ENCODE measurements at places on chromosomes 7 and 10.

- DNase-seq = no peak
These were observed 77.5 kb downstream of the HGF start for GRCh38 chr7:81692146-81692905.

DNA sequence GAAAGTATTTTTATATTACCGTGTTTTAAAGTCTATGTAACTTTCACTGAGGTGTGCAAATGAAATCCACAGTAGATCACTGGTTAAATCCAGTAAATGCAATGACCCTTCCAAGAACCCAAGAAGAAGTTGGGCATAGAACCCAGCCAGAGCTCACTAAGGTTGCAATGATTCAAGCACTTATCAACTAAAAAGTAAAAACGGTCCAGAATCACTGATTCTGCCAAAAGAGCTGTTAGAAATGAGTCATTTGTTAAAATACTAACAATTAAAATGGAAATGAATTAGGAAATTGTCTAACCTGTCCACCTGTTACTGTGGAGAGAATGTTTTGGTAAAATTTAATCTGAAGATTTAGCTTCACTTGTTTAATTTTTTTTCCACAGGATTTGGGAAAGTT lies 74.4 kb downstream of the ANK3 start:
- no peak for DNase-seq

- no peak for DNase-seq
These were observed 233.5 kb downstream of the FOXP2 start for GRCh38 chr7:114648117-114648516.

DNA sequence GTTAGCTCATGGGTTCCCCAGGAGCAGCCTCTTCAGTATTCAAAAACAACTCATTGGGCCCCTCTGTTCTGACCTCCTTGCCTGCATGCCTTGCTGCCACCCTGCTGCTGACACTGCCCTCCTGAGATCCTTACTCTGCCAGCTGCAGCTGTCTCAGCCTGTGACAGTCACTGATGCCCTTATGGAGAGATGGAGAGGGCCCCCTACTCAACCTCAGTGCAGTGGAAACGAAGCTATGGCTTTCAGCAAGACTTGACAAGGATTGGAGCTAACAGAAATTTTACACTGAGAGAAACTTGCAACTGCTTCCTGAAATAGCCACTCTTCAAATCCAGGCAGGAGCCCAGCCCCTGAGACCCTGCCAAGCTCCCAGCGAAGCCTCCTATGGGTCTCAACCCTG lies 678.3 kb upstream of the C7orf33 start:
- DNase-seq = no peak

DNA sequence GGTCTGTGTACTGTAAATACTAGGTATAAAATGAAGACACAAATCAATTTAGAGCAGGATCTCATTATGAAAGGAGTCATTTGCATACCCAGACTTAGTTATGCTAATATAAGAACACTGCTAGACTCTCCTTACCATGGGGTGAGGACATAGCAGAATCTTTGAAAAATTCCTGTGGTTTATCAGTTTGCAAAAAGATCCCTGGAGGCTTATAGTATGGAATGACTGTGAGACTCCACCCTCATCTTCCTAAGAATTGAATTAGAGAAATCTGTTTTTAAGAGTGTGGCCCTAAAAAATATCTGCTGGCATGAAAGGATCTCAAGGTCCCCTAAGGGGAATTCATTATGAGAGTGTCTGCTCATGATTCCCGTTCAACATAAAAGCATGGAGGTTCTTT lies 63.2 kb downstream of the WNT2 start:
- no peak for DNase-seq

GRCh38 chr7:51016546-51016945 lies 233.8 kb upstream of the GRB10 start:
- no peak for DNase-seq

- no peak for DNase-seq
These were observed 71.9 kb downstream of the ELFN1 start for GRCh38 chr7:1741751-1742554.

- DNase-seq = no peak
These were observed 337.2 kb downstream of the C7orf25 start for GRCh38 chr7:42574685-42575084.

GRCh38 chr7:78873117-78873516 lies 580.4 kb downstream of the MAGI2 start:
- DNase-seq = no peak

DNA sequence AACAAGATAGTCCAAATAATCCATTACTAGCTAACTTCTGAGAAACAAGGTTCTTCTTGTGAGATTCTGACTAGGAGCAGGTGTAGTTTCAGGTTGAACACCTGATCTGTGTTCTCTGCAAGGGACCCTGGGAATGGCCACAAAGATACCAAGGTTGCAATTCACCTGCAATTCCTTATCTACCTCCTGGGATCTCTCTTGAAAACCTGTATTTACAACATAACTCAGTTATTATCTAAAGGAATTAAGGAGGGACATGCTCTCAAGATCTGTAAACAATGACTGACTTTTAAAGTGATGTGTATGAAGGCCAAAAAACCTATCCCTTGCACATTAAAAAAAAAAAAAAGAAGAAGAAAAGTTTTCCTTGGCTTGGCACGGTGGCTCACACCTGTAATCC lies 54.8 kb downstream of the ABLIM1 start:
- DNase-seq = no peak

GRCh38 chr10:29648114-29648982 lies 13.6 kb upstream of the SVIL start:
- DNase-seq = peak; percentile 66

- DNase-seq = no peak
These were observed 161.1 kb upstream of the LYZL1 start for GRCh38 chr10:29127731-29128130.

DNA sequence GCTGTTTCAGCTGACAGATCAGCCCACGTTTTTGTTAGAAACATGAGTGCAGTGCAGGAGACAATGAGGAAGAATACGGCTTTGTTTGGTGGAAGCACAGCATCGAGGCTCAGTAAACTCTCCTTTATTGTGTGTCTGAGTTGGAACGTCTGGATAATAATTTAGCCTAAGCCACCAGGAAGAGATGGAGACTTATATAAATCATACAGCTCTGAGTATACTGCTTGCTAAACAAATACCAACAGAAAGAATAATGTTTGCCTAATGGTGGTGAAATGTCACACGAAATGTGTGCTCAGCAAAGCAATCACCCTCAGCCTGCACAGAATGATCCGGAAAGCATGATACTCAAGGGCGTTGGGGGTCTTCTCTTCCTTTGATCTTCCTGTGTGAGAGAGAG lies 664.1 kb upstream of the ADARB2 start:
- no peak for DNase-seq

DNA sequence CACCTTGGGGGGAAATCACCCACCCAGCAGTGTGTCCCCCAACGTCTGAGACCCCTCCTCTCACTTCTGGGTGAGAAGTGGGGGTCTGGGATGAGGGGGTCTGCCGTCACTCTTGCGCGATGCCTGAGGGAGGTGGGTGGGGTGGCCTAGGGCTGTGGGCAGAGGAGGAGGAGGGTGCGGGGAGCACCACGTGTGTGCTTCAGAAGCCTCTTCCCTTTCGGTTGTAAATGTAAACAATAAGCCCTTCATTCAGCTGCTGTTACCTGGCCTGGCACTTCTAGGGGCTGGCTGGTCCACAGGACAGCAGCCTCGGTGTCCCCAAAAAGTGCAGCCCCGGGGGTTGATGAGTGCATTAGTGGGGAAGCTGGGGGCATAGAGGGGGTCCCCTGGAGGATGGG lies 1.3 kb downstream of the CLIP2 start:
- DNase-seq = no peak

DNA sequence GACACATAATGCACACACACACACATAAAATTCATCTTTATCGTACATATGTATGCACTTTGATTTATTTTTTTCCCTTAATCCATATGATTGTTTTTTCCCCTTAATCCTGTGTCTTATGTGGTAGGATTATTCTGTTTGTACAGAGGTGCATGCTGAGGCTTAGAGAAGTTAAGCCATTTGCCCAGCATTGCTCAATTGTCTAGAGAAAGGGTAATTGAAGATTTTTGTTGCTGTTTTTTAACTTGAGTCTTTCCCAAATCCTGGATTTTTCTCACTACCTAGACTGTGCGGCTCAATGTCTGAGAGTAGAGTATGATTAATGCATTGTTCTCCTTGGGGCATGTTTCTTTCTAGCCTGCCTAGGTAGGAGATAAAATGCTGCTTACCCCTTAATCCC lies 35.0 kb downstream of the WBP1L start:
- no peak for DNase-seq

DNA sequence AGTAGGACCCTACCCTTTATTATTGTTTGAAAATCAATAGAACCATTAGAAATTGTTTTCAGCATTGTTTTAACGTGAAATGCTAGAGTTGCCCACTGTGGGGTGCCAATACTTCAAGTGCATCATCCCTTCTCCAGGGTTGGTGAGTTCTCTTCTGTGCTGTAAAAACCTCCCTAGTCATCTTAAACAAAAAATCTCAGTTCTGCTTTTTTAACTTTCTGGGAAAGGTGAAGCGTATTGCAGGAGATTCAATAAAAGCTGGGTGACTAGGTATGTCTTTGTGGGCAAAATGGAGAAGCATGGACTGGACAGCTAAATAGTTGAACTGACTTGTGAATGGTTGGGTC lies 699.1 kb downstream of the SUGCT start:
- no peak for DNase-seq

- no peak for DNase-seq
These were observed 161.1 kb upstream of the ZMIZ1 start for GRCh38 chr10:78907551-78908211.

DNA sequence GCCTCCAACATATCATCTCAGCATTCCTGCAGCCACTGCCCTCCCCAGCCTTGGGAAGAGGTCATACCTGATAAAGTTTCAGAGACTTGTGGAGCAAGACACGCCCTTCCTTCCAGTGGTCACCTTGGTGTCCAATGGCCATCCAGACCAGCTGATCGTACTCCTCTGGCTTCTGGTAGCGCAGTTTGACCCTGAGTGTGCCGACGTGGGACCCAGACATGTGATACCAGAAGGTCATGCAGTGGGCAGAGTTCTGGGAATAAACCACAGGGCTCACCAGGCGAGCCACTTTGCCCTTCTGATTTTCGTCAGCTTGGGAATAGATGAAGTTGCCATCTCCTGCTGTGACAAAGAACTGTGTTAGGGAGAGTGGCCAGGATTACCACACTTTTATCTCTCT lies 148.3 kb downstream of the NRP1 start:
- DNase-seq = no peak

GRCh38 chr10:132100091-132100481 lies 34.3 kb downstream of the JAKMIP3 start:
- DNase-seq = no peak

DNA sequence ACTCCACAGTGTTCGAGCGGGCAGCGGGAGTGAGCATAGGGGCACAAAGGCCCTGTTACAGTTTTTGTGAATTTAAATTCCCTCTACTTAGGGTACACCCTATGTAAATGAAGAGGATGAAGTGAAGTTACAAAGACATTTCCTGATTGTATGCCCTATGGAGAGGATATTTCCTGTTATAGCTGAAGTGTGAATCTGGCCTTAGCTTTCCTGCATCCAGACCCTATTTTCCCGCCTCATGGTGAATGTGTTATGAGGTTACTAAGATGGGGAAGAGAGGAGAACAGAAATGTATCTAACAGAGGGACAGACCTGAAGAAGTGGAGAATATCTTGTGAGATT lies 37.8 kb upstream of the COMMD3 start:
- no peak for DNase-seq

- DNase-seq = no peak
These were observed 40.1 kb downstream of the LRGUK start for GRCh38 chr7:134167250-134167649.

DNA sequence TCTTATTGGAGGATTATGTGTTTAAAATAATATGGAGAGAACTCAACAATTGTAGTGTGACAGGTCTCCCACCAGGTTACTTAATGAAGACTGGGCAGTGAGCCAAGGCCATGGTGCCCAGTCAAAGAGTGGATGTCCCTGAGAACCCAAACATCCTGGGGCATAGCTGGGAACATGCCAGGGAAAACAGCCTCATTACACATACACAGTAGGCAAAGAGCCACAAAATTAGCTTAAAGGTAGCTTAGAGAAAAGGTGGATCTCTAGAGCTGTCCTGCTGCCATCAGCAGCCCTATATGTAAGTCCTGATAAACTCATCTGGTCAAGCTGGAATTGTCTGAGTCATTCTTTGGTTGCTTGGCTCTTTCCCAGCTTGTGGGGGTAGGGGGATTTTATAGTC lies 287.8 kb downstream of the PHF14 start:
- no peak for DNase-seq

DNA sequence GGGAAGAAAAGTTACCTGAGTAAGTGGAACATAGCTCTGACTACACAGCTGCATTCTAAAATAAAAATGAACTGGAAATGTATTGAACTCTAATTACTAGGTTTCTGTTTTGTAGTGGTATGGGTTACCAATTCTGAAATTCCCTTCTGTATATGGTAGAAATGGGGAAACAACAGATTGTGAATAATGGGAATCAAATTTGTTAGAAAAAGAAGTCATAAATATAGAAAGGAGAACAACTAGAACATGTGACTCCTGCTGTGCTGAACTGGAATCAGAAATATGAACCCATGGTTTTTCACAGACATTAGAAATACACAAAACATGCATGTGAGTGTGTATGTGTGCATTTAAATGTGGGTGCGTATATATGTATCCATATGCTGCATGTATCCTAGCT lies 27.0 kb downstream of the MCMBP start:
- DNase-seq = no peak

DNA sequence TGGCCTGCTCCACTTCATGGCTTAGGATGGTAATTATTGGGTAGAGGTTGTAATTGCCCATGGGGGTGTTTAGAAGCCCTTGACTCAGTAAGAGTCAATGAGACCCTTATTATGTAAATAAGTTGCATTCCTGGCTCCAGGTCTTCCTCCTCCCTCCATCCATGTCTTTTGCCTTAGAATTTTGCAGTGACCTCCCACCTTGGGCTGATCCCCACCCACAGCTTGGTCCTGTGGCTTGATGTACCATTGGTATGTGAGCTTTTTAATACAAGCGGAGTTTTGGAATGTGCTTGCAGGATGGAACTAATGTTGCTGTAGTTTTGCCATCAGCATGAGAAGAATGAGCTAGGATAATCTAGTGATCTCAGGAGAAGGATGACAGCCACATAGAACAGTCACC lies 73.2 kb upstream of the DGKI start:
- no peak for DNase-seq

DNA sequence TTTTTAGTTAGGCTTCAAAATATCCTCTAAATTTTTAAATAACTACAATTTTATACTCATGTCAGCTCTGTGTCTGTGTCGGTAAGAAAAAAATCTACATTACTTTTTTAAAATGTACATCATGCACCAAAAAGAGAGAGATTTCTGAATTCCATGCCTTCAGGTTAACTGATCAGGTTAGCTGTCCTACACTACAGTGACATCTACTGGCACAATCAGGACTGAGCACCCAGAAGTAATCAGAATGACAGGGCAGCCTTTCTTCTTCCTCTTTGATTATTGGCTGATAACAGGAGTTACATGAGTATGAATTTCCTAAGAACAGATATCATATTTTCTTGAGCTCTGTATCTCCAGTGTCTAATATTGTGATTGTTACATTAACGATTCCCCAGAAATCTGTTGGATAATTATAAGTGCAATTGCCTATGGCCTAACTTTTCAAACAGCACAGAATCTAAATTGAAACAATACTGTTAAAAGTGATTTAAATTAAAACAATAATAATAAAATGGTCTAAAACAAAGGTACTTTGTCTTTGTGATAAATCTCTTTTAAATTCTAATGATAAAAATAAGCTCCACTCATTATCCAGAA lies 41.8 kb upstream of the HYCC1 start:
- DNase-seq = peak; percentile 60

- no peak for DNase-seq
These were observed 63.8 kb upstream of the NRBF2 start for GRCh38 chr10:63069318-63069717.

- no peak for DNase-seq
These were observed 18.0 kb downstream of the NUDT5 start for GRCh38 chr10:12177642-12178041.

Data from CD4-positive, alpha-beta T cell treated with Interleukin-17A for 4 hours (primary cell).